Stimulated activated CD8-positive, alpha-beta memory T cell treated with anti-CD3 and anti-CD28 coated beads, Interleukin-7, amount 100 ng/mL, for 48 hours (primary cell): ENCODE measurements at places on chromosomes 5 and 9.

DNA sequence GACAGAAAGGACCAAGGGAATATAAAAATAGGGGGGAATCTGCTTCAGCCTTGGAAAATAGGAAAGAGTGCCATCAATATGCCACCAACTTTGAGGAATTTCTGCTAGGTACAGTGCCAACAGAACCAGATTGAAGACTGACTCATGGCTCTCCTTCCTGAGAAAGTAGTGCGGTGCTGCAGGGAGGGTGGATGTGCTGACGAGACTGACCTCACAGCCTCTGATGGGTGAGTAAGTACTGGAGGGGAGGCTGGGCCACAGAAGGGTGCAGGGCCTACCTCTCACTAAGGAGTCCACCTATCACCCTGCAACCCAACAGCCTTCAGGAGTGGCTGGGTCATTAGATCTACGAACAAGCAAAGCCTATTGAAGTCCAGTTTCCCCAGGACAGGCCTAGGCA is 187.6 kb downstream of the GABBR2 start:
- no peak for DNase-seq

GRCh38 chr5:78907255-78907891 is 77.7 kb downstream of the ARSB start:
- no peak for DNase-seq

- no peak for DNase-seq
Observed at GRCh38 chr9:121308765-121309164, 40.8 kb downstream of the GSN start.

- no peak for DNase-seq
Observed at GRCh38 chr5:145715412-145715811, 119.7 kb downstream of the PRELID2 start.

DNA sequence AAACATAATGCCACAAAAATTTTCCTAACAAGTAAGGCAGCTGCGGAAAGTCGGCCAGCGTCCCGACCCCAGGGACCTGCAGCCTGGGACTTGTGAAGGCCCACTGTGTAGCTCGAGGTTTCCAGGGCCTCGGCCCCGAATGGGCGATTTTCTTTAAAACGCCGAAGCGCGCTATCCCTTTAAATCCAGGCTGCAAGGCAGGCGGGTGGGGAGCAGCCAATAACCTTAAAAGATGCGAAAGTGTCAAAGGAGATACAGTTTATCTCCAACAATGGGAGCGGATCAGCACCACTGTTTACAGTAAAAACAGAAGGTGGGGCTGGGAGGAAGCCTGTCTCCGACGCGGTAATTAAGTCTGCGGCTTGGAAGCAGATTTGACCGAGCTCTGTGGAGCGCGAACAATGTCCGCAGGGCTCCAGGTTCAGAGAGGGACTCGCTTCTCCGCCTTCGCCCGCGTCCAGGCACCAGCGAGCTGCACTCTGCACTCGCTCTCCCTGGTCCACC is 1.7 kb upstream of the ZSWIM6 start:
- DNase-seq, result no peak

DNA sequence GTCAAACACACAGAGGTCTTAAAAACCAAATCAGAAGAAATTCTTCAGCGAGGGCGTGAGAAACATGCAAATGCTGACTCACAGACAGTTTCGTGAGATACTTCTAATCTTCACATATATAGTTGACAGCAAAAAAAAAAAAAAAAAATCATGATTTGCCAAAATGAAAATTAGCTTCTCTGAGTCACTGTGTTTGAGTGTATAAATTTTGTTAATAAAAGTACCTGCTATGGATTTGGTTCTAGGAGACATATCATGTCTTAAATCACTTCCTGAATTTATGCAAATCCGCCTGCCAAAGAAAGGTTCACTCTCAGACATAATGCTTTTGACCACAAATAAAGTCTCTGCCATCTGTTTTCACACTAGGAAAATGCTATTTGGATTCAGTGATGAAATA is 114.3 kb downstream of the SLC1A3 start:
- DNase-seq, result no peak

DNA sequence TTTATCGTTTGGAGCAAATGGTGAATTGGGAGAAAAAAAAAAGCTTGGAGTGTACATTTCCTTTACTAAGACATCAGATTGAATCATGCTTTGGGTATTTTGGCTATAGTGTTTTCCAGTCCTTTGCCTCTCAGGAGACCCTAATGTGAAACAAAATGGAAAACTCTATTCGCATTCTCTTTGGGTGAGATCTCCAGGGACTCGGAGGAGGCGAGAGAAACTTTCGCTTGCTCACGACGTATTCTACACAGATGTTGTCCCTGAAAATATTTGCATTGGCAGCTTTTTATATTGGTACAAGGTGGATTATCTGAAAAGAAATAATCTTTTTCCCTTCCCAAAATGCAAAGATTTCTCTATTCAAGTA is 1240.1 kb upstream of the WWC1 start:
- DNase-seq, result no peak

DNA sequence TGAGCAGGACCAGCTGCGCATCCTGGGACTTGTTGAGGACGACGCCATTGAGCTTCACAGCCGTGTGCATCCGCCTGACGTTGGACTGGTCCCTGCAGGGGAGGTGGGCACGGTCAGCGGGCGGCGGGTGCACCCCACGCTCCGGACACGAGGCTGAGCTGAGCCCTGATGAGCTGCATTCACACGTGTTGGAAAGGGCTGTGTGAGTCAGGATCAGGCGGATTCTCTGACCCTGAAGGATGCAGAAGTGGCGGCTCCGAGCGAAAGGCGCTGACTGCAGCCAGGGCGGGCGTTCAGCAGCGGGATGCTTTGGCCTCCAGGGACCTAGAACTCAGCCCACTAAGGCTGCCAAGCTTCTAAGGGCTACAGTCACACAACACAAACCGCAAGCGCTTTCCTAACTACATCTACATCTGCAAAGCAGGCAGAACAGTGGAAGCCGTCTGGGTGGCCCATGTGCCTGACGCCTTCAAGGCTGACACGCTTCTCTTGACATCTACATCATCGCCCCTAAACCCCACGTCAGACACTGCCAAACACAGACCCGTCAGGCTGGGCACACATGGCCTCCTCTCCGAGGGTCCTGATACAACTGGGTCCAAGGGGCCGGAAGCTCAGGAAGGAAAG is 44.9 kb downstream of the NKD2 start:
- no peak for DNase-seq

DNA sequence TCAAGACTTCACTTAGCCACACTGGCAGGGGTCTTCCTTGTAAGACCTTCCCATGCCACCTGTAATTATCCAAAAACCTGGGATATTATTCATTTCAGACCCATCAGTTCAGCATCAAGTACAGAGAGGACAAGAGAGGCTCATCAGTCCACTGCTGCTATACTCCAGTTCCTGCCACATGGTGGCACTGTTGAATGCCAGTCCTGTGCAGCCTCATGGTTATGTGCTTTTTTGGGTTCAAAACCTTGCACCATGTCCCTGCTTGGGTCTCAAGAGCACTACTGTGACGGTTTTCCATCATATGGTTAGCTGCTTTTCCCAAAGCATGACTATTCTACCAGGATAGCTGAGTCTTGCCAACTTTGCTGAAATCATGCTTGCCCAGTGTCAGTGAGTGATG is 8.5 kb downstream of the PTGS1 start:
- no peak for DNase-seq

GRCh38 chr9:37971108-37971459 is 67.2 kb upstream of the SLC25A51 start:
- no peak for DNase-seq

DNA sequence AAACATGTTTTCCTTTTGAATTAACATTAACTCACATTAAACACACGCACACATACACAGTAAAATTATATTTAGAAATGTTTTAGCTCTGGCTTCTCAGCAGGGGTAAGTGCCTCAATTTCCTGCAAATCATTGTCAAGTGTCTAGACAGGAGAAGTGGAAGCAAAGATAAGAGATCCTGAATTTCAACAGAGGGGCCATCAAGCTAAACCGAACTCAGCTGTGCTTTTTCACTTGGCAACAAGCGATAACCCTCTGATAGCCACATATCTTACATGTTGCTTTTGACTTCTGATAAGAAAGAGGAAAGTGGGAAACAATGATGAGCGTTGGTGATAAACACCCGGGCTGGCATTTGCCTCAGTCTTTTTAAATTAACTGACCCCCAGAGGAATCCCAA is 79.7 kb upstream of the SPDL1 start:
- no peak for DNase-seq
